ENCODE measurements at places on chromosomes 2 and 18. TPM values are rescaled to one million over a fixed set of nuclear protein-coding genes. Genes with fewer than 3 reads are reported as not detected.

Gene CCDC141
- total RNA-seq = under 0.01 TPM

Gene CHRNA1
- 0.32 TPM for total RNA-seq

Gene ATAD2B
- 16.0 TPM for total RNA-seq

Gene DSG2
- 2.6 TPM for total RNA-seq

Gene ST3GAL5
- 27.6 TPM for total RNA-seq

Gene FOXI3
- total RNA-seq = not detected

Gene SIX3
- not detected for total RNA-seq

Gene PLGLB2
- total RNA-seq = 1.6 TPM

Gene MC5R
- not detected for total RNA-seq

Gene CDC42EP3
- total RNA-seq = 132 TPM

Gene ITGA6
- total RNA-seq = 58.0 TPM

Gene OSBPL6
- total RNA-seq = 3.9 TPM

Gene NFU1
- total RNA-seq = 56.4 TPM

Gene ZSWIM2
- not detected for total RNA-seq

Gene OBSL1
- 67.0 TPM for total RNA-seq

Gene UGT1A4
- not detected for total RNA-seq

Gene AGXT
- not detected for total RNA-seq

Gene LAMA1
- total RNA-seq = 14.5 TPM

Gene MPHOSPH10
- total RNA-seq = 17.1 TPM

Gene MTA3
- 25.8 TPM for total RNA-seq

Gene EML6
- total RNA-seq = 0.32 TPM

Gene TSPYL6
- total RNA-seq = not detected

Gene TMEM169
- total RNA-seq = 0.43 TPM

Gene ACAA2
- total RNA-seq = 36.1 TPM

Gene SERPINB11
- not detected for total RNA-seq

Gene LYG2
- not detected for total RNA-seq

Gene FEV
- total RNA-seq = not detected

Gene KCNJ13
- not detected for total RNA-seq

Gene SLC30A3
- total RNA-seq = 0.32 TPM

Gene SRD5A2
- total RNA-seq = not detected

Gene APOB
- under 0.01 TPM for total RNA-seq

Gene ZNF521
- 11.3 TPM for total RNA-seq

Gene TDRD15
- not detected for total RNA-seq

Gene HIBCH
- 13.5 TPM for total RNA-seq

Gene SULT1C4
- total RNA-seq = 0.32 TPM

Gene PROM2
- 0.32 TPM for total RNA-seq

Gene SOWAHC
- 9.3 TPM for total RNA-seq

Gene NT5C1B
- total RNA-seq = not detected

Gene CCL20
- total RNA-seq = 0.43 TPM

Gene FAM161A
- total RNA-seq = 2.2 TPM

Gene CHRNG
- not detected for total RNA-seq

Gene ST8SIA3
- not detected for total RNA-seq

Gene ARHGAP15
- total RNA-seq = 0.43 TPM

Gene LMAN1
- total RNA-seq = 268 TPM

Gene DAW1
- 0.64 TPM for total RNA-seq

Gene NCKAP5
- 28.7 TPM for total RNA-seq

Gene ENOSF1
- total RNA-seq = 31.1 TPM
